ENCODE measurements at places on chromosomes 3 and 15. TPM values are rescaled to one million over a fixed set of nuclear protein-coding genes. Genes with fewer than 3 reads are reported as not detected.
A peak's percentile ranks its signal among the peaks of the same experiment; 100 is the strongest.

- H3K27ac ChIP-seq: no peak overlapping the region
- no peaks in the 10 kb centered on the region for H3K36me3 ChIP-seq
- peaks cover 17% of the 10 kb centered on the region for H3K27me3 ChIP-seq
These were observed 133.8 kb upstream of the IQSEC1 start for GRCh38 chr3:13206799-13207577.

DNA sequence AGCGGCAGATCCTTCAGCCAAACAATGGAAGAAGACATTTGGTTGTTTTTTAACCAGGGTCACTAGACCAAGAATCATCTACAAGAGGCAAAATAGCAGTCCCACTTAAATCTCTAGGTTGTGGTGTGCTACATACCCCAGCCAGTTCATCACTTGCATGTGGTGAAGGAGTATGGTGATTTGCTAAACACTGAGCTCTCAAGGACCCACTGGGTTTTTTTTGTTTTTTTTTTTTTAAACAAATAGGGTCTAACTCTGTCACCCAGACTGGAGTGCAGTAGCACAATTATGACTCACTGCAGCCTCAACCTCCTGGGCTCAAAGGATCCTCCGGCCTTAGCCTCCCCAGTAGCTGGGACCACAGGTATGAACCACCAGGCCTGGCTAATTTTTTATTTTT is 508.0 kb downstream of the FOXP1 start:
- H3K4me1 ChIP-seq: peaks cover 47% of the 10 kb centered on the region
- H3K36me3 ChIP-seq: peaks cover 13% of the 10 kb centered on the region
- no peak overlapping the region for H3K27ac ChIP-seq
- no peak overlapping the region for H3K4me3 ChIP-seq

GRCh38 chr3:43413676-43414368 is 127.5 kb downstream of the SNRK start:
- no peak for DNase-seq
- no peak overlapping the region for H3K4me3 ChIP-seq
- no peaks in the 10 kb centered on the region for H3K36me3 ChIP-seq
- H3K27me3 ChIP-seq: no peaks in the 10 kb centered on the region

Gene SAXO2
- total RNA-seq: 14.9 TPM

DNA sequence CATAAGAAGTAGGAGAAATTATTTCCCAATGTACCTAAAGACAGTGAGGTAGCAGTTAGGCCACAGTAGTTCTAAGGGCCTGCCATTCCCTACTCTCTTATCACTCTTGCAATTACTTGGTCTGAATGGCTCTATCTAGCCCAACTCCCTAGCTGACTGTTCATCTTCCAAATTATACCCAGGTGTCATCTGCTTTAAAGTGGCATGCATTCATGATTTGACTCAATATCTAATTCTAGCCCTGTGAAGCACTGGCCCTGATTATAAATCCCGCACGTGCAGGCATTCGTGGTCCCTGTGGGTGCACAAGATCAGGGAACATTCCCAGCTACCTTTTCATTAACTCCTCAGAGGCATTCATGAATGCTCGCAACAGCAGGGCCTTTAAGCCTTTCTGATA is 43.1 kb upstream of the ZNF774 start:
- H3K27me3 ChIP-seq: no peaks in the 10 kb centered on the region
- H3K36me3 ChIP-seq: no peaks in the 10 kb centered on the region
- no peak overlapping the region for H3K4me3 ChIP-seq
- DNase-seq: no peak
- H3K27ac ChIP-seq: no peak overlapping the region

Gene KLHL6
- 23.9 TPM for total RNA-seq

DNA sequence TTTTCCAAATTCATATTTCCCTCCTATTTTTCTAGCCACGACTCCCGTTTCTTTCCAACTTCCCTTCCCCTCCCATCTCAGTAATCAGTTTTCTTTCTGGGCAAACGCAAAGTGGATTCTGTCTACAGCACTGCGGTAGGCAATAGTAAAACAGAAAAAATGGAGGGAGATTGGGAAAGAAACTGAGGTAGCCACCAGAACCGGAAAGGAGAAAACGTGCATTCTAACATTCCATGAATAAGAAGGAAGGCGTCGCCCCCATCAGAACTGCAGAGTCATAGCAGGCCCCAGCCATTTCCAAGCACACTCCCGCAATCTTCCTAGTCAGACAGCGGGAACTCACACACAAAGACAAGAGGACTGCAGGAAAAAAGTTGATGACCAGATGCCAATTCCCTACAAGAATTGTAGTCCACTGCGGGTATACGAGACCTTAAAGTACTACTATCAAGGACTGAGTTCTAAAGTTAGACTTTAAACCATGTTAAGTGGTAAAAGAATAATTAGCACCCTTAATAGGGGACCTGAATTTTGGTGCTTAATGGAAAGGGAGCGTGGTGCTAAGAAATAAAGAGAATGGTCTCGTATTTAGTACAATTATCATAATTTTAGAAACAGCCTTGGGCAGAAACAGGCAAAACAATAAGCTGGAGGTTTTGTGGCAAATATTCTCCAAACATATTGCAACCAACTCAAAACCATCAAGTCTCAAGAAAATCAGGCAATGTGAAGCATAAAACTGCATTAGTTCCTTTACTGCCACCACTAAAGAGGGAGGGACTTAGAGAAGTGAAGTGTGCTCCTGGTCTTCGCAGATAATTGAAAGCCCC is 1.4 kb downstream of the PFN2 start:
- peaks cover 3% of the 10 kb centered on the region for H3K27me3 ChIP-seq
- H3K4me3 ChIP-seq: peak overlapping the region; percentile 53
- peaks cover 13% of the 10 kb centered on the region for H3K4me1 ChIP-seq
- no peak for DNase-seq
- H3K27ac ChIP-seq: no peak overlapping the region

DNA sequence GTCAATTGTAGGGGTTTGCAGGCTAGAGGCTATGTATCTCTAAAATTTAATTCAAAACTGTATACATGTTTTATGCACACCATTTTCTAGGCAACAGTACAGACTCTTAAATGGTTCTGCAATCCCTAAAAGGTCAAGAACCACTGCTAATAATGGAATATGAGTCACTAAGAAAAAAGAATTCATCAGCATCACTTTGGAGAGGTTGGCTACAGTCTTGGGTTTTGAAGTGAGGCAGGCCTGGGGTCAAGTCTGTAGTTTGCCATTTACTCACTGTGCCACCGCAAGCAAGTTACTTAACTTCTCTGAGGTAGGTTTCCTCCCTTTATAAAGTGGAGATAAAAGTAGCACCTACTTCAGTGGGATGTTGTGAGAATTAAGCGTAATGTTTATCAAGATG is 33.7 kb downstream of the THRB start:
- H3K27ac ChIP-seq: no peak overlapping the region
- H3K4me3 ChIP-seq: no peak overlapping the region
- H3K4me1 ChIP-seq: no peaks in the 10 kb centered on the region
- no peak for DNase-seq
- no peaks in the 10 kb centered on the region for H3K36me3 ChIP-seq
- no peaks in the 10 kb centered on the region for H3K27me3 ChIP-seq

Gene RYR3
- total RNA-seq: not detected

DNA sequence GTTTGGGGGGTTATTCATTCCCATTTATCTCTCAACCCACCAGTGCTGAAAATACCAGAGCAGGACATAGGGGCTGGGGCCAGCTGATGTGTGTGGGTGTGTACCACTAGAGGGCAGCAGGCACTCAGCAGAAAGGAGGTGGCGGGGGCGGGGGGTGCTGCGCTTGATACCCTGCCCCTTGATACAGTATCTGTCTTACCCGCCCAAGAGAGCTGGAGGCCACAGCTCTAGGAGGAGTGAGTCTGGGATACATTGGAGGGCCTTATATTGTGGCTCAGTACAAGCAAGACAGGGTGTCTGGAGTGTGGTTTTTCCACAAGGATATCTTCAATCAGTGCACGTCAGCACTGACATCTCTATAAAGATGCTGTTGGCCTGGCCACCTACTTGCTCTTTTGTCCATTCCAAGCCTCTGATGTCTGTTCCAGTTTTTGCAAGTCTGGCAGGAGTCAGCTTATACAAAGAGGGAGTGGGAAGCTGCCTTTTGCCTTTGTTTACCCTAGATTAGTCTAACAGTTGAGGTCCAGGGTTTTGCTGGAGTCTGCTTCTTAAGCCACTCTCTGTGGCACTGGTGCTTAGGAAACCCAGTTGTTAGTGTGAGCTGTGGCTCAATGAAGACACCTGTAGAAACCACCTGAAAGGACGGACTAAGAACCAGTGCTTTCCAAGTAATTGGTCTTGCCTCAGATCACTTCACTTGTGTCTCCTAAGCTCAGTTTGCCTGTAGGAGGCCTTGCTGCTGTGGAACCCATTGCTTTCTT is 1.5 kb upstream of the RBM15B start:
- peaks cover 82% of the 10 kb centered on the region for H3K4me1 ChIP-seq
- H3K36me3 ChIP-seq: peaks cover 51% of the 10 kb centered on the region

GRCh38 chr3:41700155-41700554 is 261.7 kb downstream of the ULK4 start:
- H3K4me1 ChIP-seq: no peaks in the 10 kb centered on the region
- H3K27ac ChIP-seq: no peak overlapping the region
- no peaks in the 10 kb centered on the region for H3K36me3 ChIP-seq

Data from CD4-positive, alpha-beta T cell (primary cell).